Articular chondrocyte of knee joint (primary cell): ENCODE measurements at places on chromosomes 7 and 10. TPM values are rescaled to one million over a fixed set of nuclear protein-coding genes. Genes with fewer than 3 reads are reported as not detected.

PYROXD2 gene
- 7.8 and 11.5 TPM in 2 replicates for total RNA-seq

SPOCK2 gene
- total RNA-seq: 0.11 and 0.13 TPM in 2 replicates

CYP17A1 gene
- total RNA-seq: not detected in 2 replicates

CAV1 gene
- 259 and 374 TPM in 2 replicates for total RNA-seq

SAMD9 gene
- 32.9 and 70.8 TPM in 2 replicates for total RNA-seq

DGKI gene
- total RNA-seq: 5.2 and 8.3 TPM in 2 replicates

TBXAS1 gene
- total RNA-seq: 0.65 and 1.7 TPM in 2 replicates

COMTD1 gene
- total RNA-seq: 3.1 and 3.5 TPM in 2 replicates

CHRM2 gene
- not detected in 2 replicates for total RNA-seq

COL17A1 gene
- 0.13 and 0.76 TPM in 2 replicates for total RNA-seq

LRGUK gene
- 0.26 and 0.76 TPM in 2 replicates for total RNA-seq

ADCY1 gene
- total RNA-seq: 0.39 and 0.43 TPM in 2 replicates

ALOX5 gene
- total RNA-seq: not detected in 2 replicates

SPDYE2B gene
- not detected in 2 replicates for total RNA-seq

ZPBP gene
- not detected in 2 replicates for total RNA-seq

MMD2 gene
- total RNA-seq: not detected in 2 replicates
